ENCODE measurements at places on chromosomes 5 and 9. TPM values are rescaled to one million over a fixed set of nuclear protein-coding genes. Genes with fewer than 3 reads are reported as not detected.

Gene DHFR
- 45.4 TPM for total RNA-seq

- no peaks in the 10 kb centered on the region for H3K36me3 ChIP-seq
- no peaks in the 10 kb centered on the region for H3K4me1 ChIP-seq
- DNase-seq: no peak
- H3K27me3 ChIP-seq: no peaks in the 10 kb centered on the region
- no peak overlapping the region for H3K27ac ChIP-seq
- H3K4me3 ChIP-seq: no peak overlapping the region
Observed at GRCh38 chr9:115775659-115776058, 377.9 kb upstream of the PAPPA start.

Gene CDC20B
- total RNA-seq: not detected

DNA sequence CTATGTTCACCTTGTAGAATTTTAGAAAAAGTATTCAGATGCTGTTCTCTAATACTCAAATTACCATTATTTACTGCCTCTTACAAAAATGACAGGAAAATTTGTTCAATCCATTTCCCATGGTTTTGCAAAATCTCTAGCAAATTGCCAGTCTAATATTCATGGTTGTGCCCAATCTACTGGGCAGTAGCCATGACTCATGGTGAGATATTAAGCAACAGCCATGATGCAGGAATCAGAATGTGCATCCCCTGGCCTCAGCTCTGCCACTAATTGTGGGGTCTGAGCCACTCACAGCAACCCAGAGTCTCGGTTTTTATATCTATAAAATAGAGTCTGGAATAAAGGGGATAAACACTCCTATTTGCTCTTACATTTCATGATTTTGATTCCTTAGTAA is 353.6 kb downstream of the DEPDC1B start:
- H3K27ac ChIP-seq: no peak overlapping the region
- H3K4me3 ChIP-seq: no peak overlapping the region
- H3K36me3 ChIP-seq: no peaks in the 10 kb centered on the region
- no peaks in the 10 kb centered on the region for H3K27me3 ChIP-seq
- no peaks in the 10 kb centered on the region for H3K4me1 ChIP-seq

Gene CSF1R
- total RNA-seq: not detected

GRCh38 chr5:142395334-142395733 is 70.5 kb upstream of the SPRY4 start:
- no peak overlapping the region for H3K4me3 ChIP-seq
- H3K36me3 ChIP-seq: peaks cover 11% of the 10 kb centered on the region
- H3K27me3 ChIP-seq: peaks cover 8% of the 10 kb centered on the region
- H3K27ac ChIP-seq: no peak overlapping the region

DNA sequence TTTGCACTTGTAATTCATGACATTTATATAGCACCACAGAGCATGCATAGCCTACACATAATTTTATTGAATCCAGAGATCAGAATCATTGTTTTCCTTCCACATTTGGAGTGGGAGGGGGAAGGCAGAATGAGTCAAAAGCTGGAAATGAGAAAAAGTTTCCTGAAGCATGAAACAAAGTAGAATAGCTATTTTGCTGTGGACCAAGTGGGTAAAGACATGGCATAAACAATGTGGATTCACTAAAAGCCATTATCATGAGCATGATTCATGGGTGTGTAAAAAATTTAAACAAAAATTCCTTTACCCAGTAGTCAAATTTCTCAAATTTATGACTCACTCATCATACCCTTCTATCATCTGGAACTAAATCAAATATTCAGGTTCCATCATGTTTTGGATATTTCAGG is 97.9 kb downstream of the YIPF5 start:
- no peak for DNase-seq
- H3K27me3 ChIP-seq: no peaks in the 10 kb centered on the region
- no peak overlapping the region for H3K27ac ChIP-seq
- no peaks in the 10 kb centered on the region for H3K4me1 ChIP-seq
- no peak overlapping the region for H3K4me3 ChIP-seq

All from progenitor cell of endocrine pancreas (in vitro differentiated cells).